ENCODE measurements at places on chromosomes 2 and 18. TPM values are rescaled to one million over a fixed set of nuclear protein-coding genes. Genes with fewer than 3 reads are reported as not detected.

Gene PTCD3
- total RNA-seq, result 108 TPM

Gene PID1
- total RNA-seq, result 30.2 TPM

Gene GRHL1
- total RNA-seq, result 1.9 TPM

Gene CABYR
- 1.6 TPM for total RNA-seq

Gene FN1
- 115 TPM for total RNA-seq

Gene CYP1B1
- total RNA-seq, result 1.3 TPM

Gene BIN1
- total RNA-seq, result 38.5 TPM

Gene IL36A
- not detected for total RNA-seq

Gene KLHL41
- total RNA-seq, result 0.37 TPM

Gene NEB
- 1.0 TPM for total RNA-seq

Gene MAP3K20
- 22.6 TPM for total RNA-seq

Gene SEPTIN10
- total RNA-seq, result 41.5 TPM

Gene TUBA3E
- total RNA-seq, result not detected

Gene FAM161A
- total RNA-seq, result 2.5 TPM

Gene FMNL2
- total RNA-seq, result 17.5 TPM

Gene TEKT4
- total RNA-seq, result not detected

Gene LIMS3
- 1.4 TPM for total RNA-seq

Gene NXPH2
- not detected for total RNA-seq

Gene TLX2
- total RNA-seq, result 0.12 TPM

Gene HRH4
- 0.11 TPM for total RNA-seq

Gene LIMS1
- total RNA-seq, result 34.1 TPM

Gene MARCHF4
- 0.58 TPM for total RNA-seq

Gene RAB11FIP5
- total RNA-seq, result 17.8 TPM

Gene RPRD1A
- 39.8 TPM for total RNA-seq

Gene IL18RAP
- total RNA-seq, result 0.42 TPM

Gene CYRIA
- 1.0 TPM for total RNA-seq

Gene TRPM8
- total RNA-seq, result not detected

Gene TGFBRAP1
- total RNA-seq, result 19.8 TPM

Data from colonic mucosa (tissue), 4 donors.